Spinal cord (tissue), 10 donors: ENCODE measurements at places on chromosomes 12 and 14.

DNA sequence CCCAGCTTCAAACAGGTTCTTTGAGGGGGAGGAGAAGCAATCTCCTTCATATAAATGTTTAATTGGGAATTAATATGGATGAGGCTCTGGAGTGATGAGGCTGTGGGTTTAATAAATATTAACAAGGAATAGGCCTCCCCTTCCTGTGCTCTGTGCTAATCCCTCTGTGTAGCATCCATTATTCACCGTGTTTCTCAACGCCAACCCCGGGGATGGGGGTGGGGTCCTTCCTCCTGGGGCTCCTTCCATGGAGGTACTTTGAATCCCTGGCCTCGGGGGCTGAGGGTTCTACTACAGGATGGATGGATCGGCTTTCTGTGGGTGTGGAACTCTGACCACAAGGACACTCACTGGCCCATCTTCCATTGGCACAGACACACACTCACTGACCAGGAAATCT is 34.9 kb upstream of the TMEM179 start:
- DNase-seq = no peak

GRCh38 chr14:33369972-33370371 is 431.3 kb downstream of the NPAS3 start:
- DNase-seq = no peak

DNA sequence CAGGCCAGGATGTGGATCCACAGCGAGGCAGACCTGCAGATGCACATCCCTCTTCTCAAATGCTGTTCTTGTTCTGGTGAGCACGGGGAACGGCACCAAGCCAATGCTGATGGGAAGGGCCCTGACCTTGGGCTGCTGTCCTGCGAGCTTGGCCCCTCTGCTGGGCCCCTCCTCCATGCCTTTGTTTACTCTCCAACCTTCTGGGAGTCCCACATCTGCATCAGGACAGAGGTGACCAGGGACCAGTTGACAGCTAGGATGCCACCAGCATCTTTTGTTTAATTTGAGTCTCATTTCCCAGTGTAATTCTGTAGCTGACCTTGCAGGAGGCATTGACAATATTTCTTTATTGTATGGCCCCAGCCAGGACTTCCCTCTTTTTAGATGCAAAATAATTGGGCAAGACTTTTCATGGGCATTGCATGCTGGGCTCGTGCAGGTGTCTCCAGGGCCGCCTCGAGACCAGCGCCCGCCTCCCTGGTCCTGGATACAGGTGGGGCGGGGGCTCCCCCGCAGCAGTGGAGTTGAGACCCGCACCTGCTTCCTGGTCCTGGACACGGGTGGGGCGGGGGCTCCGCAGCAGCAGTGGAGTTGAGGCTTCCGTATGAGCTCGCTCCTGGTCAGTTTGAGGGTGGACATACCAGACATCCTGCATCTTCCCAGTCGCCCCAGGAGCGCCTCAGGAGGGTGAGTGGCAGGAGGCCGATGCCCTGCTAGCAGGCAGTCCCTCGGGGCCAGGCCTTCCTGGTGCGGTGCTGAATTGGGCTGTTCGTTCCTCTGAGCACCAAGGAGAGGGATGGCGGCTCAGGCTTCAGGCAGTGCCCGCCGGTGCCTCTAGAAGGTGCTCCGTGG is 11.4 kb downstream of the PACS2 start:
- DNase-seq = no peak

- no peak for DNase-seq
Observed at GRCh38 chr12:131353376-131353775, 357.5 kb upstream of the SFSWAP start.

DNA sequence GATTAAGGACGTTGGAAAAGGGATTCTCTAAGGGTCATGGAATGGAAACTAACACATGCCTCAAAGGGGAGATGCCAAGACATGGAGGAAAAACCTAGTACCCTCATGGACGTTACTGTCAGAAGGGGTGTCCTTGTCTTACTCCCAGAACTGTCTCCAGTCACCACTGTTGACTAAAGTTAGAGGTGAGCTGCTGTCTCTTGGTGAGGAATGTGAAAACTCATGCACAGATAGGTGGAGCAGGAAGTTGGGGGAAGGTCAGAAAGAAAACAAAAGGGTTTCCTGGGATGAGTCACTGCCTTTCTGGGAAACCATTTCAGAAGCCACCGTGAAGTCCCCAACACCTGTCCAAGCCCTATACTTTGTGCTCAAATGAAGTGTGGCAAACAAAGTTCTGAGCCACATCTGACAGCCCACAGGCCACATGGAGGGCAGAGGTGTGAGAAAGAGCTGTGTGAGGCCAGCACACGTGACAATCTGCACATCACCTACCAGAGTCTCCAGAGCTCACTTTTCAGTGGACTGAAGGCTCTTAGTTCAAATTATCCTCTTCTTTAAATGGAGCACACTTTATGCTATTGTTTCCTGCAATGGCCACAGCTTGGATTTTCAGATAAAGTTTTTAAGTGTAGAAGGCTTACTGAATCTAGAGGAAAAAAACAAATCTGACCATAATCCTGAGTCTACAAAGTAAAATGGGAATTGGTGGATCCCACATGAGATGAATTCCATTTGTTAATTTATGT is 92.9 kb upstream of the EGLN3 start:
- no peak for DNase-seq

GRCh38 chr12:58950739-58951100 is 30.4 kb upstream of the LRIG3 start:
- DNase-seq = no peak

DNA sequence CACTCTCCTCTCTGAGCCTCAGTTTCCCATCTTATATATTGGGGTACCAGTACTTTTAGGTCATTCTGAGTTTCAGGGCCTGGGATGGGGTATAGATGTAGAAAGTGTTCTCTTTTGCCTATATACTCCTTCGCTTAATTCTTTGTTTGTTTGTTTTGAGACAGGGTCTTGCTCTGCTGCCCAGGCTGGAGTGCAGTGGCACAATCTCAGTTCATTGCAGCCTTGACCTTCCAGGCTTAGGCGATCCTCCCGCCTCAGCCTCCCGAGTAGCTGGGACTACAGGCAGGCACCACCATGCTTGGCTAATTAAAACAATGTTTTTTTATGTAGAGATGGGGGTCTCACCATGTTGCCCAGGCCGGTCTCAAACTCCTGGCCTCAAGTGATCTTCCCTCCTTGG is 152.1 kb downstream of the AACS start:
- DNase-seq = no peak

- no peak for DNase-seq
Observed at GRCh38 chr12:104501660-104502059, 44.9 kb downstream of the CHST11 start.

- no peak for DNase-seq
Observed at GRCh38 chr14:88166616-88167015, 156.5 kb downstream of the KCNK10 start.

DNA sequence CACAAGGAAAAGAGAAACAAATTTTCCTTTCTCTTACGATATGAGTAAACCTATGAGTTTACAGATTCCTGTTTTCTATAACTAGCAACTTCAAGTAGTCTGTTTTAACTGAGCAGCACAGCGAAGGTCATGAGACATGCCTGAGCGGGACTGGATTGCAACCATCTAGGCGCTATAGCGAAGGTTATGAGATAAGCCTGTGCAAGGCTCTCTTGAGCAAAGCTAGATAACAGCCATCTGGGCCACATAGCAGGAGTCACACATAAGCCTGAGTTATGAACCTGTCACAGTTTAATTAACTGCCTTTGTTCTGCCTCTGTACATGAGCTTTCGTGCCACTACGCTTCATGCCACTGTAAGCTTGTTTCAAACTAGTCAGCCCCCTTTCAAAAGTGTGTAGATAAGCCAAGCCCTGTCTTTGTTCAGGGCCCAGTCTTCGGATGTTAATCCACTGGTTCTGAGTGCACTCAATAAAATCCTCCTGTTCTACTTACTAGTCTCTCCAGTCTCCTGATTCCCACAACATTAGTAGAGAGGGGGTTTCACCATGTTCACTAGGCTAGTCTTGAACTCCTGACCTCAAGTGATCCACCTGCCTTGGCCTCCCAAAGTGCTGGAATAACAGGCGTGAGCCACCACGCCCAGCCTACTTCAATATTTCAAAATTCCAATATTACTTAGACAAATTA is 47.1 kb downstream of the SEC23A start:
- no peak for DNase-seq

DNA sequence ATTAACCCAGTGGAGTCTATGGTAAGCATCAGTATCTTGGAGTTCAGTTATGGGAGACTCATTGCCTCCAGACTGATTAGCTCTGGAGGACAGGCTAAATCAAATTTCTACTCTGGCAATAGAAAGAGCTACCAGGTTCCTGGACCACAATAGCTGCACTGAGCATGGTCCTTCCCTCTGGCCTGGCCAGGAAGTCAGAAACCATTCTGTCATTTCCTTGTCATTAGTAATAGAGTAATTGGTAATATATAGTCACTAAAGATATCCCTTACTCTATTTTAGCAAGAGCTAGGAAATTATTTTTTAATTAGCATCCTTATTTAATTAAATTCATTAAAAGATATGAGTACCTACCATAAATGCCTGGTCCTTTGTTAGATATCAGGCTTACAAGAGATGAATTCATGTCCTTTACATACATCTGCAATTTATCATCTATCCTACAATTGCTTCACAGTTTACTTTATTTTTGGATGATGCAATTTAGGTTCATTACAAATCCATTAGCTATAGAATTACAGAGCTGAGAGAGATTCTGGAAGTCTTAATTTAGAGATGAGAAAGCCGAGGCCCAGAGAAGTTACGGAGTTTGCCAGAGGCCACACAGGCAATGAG is 23.7 kb upstream of the TDRD9 start:
- no peak for DNase-seq

GRCh38 chr14:101333335-101334280 is 227.7 kb upstream of the DIO3 start:
- no peak for DNase-seq

DNA sequence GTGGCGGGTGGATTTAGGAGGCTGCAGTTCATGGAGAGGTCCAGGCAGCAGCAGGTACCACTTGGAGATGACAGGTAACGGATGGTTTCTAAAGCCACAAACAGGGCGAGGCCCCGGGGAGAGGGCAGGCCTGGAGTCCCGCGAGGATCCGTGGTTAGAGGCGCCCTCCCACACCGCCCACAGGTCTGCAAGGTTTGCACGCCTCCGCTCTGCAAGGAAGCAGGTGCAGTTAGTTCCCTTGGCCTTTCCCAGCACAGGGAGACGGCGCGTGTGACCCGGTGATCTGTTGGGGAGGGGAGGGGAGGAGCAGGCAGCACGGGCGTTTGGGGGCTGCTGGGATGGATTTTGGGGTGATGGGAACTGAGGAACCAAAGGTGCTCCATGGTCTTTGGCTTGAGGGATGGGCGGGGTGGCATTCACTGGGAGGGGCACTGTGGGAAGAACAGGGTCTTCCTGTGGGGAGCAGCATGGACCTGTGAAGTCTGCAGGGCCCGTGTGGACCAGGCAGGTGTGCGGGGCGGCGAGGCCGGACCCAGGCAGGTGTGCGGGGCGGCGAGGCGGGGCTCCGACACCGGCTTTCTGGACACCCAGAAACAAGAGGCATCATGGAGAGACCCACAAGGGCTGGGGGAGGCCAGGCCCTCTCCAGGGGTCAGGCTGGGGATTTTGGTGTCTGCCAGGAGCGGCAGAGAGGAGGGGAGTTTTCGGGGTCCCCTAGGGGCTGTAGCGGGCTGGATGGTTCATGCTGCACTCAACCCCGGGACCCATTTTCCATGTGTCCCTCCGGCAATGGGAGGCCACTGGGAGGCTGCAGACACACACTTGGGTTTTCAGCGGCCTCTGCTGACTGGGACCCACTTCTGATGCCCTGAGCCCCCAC is 29.1 kb downstream of the NOC4L start:
- DNase-seq = no peak

GRCh38 chr14:104420990-104421389 is 158.6 kb upstream of the C14orf180 start:
- DNase-seq = no peak

DNA sequence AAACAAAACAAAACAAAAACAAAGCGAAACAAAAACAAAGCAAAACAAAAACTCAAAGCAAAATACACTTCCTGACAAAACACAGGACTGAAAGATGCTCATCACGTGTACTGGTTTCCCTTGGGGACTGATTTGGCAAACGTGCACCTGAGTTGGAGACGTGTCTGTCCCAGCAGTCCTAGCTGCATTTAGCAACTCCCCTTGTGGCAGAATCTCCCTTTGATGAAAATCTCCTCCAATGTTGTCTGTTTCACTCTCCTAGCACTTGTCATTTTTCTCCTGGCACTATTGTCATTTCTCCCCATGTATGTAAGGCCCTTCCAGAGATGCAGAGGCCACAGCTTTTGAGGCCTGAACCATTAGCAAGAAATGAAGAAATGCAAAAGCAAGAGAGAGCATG is 6.8 kb upstream of the SLC24A4 start:
- no peak for DNase-seq

GRCh38 chr12:39165338-39165737 is 259.9 kb upstream of the CPNE8 start:
- no peak for DNase-seq

DNA sequence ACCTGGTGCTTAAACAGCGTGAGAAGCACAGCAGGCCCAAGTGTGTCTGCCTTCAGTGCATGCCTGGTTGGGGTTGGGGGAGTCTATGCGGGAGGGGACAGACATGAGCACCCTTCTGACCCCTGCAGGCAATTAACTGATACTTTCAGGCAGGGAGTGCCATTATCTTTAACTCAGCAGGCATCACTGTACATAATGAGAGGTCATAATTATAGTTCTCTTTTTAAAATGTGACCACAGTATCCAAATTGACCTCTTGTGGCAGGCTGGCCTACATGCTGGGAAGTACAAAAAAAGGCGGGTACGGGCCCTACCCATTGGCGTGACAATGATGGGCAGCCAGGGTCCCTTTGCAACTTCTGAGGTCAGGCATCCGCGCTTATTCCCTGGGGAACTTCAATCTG is 209.1 kb downstream of the FOXN3 start:
- DNase-seq = no peak

- no peak for DNase-seq
Observed at GRCh38 chr14:49702725-49703124, 9.8 kb downstream of the KLHDC1 start.

DNA sequence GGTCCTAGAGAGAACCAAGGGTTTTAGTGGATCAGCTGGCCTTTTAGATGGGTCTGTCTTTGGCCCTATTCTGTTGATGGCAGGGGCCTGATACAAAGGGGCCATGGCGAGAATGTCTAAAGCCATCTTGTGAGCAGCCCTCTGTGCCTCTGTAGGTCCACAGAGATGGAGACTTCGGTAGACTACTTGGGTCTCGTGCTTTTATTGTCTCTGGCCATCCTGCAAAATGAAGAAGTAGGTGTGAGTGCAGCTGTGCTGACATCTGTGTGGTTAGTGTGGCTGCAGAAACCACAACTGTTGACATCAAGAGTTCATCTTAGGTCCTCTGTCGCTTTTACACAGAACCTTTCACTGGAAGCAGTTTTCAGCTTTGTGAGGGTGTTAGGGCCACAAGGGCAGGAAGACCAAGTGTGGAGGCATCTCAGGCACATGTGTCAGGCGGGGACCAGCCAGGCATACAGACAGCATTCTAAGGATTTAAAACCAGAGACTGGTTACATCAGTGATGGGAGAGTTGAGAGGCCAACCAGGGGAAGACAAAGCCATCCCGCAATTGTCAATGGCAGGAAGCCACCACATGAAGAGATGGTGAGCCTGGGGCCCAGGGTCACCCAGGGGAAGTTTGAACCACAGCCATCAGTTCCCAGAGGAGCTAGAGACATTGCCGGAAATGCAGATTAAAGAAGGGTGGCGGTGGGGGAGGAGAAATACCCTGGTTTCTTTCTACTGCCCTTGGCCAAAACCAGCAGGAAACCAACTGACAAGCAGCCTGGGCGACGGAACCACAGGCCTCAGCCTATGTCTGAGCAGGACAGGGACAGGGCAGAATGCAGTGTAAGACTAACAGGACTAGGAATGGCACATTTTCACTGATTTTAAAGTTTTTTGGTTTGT is 13.0 kb upstream of the TPCN1 start:
- no peak for DNase-seq

GRCh38 chr12:64796205-64796845 is 28.1 kb upstream of the TBC1D30 start:
- peak; percentile 95 for DNase-seq
